AG08395 (cell line): ENCODE measurements at places on chromosomes 7 and 10.

DNA sequence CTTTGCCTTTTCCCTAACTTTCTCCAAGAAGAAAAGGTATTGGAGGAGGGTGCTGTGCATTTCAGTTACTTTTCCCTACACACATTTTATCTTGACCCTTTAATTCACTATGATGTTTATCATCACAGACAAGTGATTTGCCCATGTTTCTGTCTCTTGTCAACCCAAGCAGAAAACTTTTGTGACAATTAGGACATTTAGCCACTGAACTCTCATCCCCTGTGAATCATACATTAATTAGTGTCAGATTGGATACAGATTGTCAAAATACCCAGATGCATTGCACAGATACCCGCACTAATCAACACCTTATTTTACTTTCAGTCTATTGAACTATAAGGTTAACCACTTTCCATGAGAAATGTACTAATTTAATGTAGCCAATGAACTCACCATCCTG lies 912.9 kb downstream of the SORCS1 start:
- DNase-seq = no peak

DNA sequence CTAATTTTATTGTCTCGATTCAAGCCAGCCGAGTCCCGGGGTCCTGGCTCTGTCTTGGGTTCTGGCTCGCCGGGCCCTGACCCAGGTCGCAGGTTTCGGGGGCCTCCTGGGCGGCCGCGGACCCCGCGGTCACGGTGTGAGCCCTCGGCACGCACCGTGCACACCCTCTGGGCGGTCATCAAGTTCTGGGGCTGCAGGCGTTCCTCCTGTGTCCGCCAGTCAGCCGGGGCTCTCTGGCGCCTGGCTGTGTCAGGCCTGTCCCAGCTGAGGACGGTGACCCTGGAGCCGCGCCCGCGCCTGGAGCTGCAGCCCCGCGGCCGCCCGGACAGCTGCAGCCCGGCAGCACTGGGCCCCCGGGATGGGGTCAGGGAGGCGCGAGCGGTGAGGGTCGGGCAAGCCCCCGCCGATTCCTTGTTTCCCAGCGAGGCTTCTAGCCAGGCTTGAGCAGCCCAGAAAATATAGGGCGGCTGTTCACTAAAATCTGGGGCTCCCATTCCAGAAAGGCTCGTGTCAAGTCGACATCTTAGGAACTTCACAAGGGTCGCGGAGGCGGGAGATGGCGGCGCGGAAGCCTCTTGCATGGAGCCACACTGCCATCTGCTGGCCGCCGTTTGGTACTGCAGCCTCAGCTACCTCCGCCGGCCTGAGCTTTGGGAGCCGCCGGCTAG lies 4.2 kb upstream of the HOXA7 start:
- DNase-seq = peak; percentile 72

GRCh38 chr7:20241911-20242261 lies 24.7 kb upstream of the MACC1 start:
- DNase-seq = no peak

DNA sequence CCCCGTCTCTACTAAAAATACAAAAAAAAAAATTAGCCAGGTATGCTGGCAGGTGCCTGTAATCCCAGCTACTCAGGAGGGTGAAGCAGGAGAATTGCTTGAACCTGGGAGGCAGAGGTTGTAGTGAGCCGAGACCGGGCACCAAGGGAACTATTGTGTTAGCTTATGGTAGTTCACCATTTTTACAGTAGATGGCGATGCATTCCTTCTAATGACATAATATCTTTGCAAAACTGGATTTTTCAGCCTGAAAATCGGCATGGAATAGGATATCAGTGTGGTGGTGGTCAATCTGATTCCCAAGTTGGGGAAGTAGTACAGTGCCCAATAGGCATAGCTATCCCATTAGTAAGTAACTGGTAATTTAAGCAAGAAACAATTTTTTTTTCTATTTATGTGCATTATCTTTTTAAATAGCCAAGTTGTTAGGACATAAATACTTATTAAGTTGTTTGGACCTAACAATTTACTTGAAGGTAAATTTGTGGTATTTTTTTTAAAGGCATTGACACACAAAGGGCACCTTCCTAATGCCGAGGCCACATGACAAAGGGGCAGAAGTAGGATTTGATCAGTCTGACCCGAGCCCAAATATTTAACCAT lies 17.6 kb upstream of the IMPDH1 start:
- peak; percentile 66 for DNase-seq

- DNase-seq = peak; percentile 37
Observed at GRCh38 chr7:22601812-22602565, 102.0 kb upstream of the STEAP1B start.

- no peak for DNase-seq
Observed at GRCh38 chr7:21448974-21449373, 21.1 kb downstream of the SP4 start.
